ENCODE measurements at places on chromosomes 5 and 9. TPM values are rescaled to one million over a fixed set of nuclear protein-coding genes. Genes with fewer than 3 reads are reported as not detected.

Gene PTGR1
- total RNA-seq: 344 TPM

Gene ADRB2
- 1.6 TPM for total RNA-seq

Gene SLC6A19
- total RNA-seq: 0.38 TPM

Gene COL23A1
- not detected for total RNA-seq

Gene ZNF462
- 3.3 TPM for total RNA-seq

Gene FABP6
- total RNA-seq: 0.53 TPM

Gene MELK
- 78.0 TPM for total RNA-seq

Gene OGN
- total RNA-seq: not detected

Gene LCNL1
- 0.13 TPM for total RNA-seq

Gene UGCG
- total RNA-seq: 20.7 TPM

Gene QSOX2
- 25.4 TPM for total RNA-seq

Gene FSTL4
- total RNA-seq: 4.9 TPM

Gene TMC1
- 0.03 TPM for total RNA-seq

Gene DBN1
- 54.3 TPM for total RNA-seq

Gene PDZD2
- total RNA-seq: 0.60 TPM

Gene CDKN2B
- not detected for total RNA-seq

Gene MEIKIN
- not detected for total RNA-seq

Gene IFNA2
- total RNA-seq: not detected

Gene PCDHGA8
- total RNA-seq: 0.05 TPM
